ENCODE measurements at places on chromosomes 6 and 20. TPM values are rescaled to one million over a fixed set of nuclear protein-coding genes. Genes with fewer than 3 reads are reported as not detected.

Gene TP53TG5
- 3.8 TPM for polyA plus RNA-seq

Gene ZSCAN23
- polyA plus RNA-seq, result 1.2 TPM

Gene EPHA7
- polyA plus RNA-seq, result 33.8 TPM

Gene PI16
- not detected for polyA plus RNA-seq

Gene ANGPT4
- not detected for polyA plus RNA-seq

Gene RIPOR3
- not detected for polyA plus RNA-seq

Gene FOXA2
- not detected for polyA plus RNA-seq

Gene ADGRF5
- not detected for polyA plus RNA-seq

Gene GPR63
- polyA plus RNA-seq, result 129 TPM

Gene TAAR8
- not detected for polyA plus RNA-seq

Gene GMNN
- 36.3 TPM for polyA plus RNA-seq

Gene TLDC2
- polyA plus RNA-seq, result not detected

Gene TMEM14A
- polyA plus RNA-seq, result 560 TPM

Gene CEP162
- polyA plus RNA-seq, result 7.3 TPM

Gene NKX2-2
- polyA plus RNA-seq, result 0.69 TPM

Gene ACSS1
- polyA plus RNA-seq, result 2.3 TPM

Gene CPXM1
- polyA plus RNA-seq, result not detected

Gene KIF25
- polyA plus RNA-seq, result 13.7 TPM

Gene ADTRP
- polyA plus RNA-seq, result 1.3 TPM

Gene HEY2
- polyA plus RNA-seq, result 0.77 TPM

Gene TFEB
- polyA plus RNA-seq, result not detected

Gene SLC26A8
- polyA plus RNA-seq, result 2.9 TPM

Gene GTSF1L
- not detected for polyA plus RNA-seq

Gene XKR7
- 0.04 TPM for polyA plus RNA-seq

Gene GPLD1
- polyA plus RNA-seq, result 6.0 TPM

Gene ANKEF1
- polyA plus RNA-seq, result 2.5 TPM

Gene SPATA25
- not detected for polyA plus RNA-seq

Gene RNF182
- 9.5 TPM for polyA plus RNA-seq

Gene EYA4
- polyA plus RNA-seq, result not detected

Gene CLDN20
- not detected for polyA plus RNA-seq

Gene CAGE1
- polyA plus RNA-seq, result not detected

Gene RFX6
- polyA plus RNA-seq, result not detected

Gene SPAG4
- polyA plus RNA-seq, result not detected

Gene TTPAL
- 3.4 TPM for polyA plus RNA-seq

Gene EDN1
- polyA plus RNA-seq, result 1.9 TPM

Gene BTBD9
- 15.7 TPM for polyA plus RNA-seq

Gene MCM3
- polyA plus RNA-seq, result 11.9 TPM

Gene BPIFA1
- not detected for polyA plus RNA-seq

Gene DOK5
- not detected for polyA plus RNA-seq

Gene COL9A1
- 2.4 TPM for polyA plus RNA-seq

Measured in Purkinje cell (primary cell).